ENCODE measurements at places on chromosomes 1 and 21.

GRCh38 chr1:63973005-63973419 lies 199.2 kb downstream of the ROR1 start:
- DNase-seq: peak; percentile 39

- DNase-seq: peak; percentile 33
These were observed 93.5 kb downstream of the TTLL7 start for GRCh38 chr1:83905315-83905907.

DNA sequence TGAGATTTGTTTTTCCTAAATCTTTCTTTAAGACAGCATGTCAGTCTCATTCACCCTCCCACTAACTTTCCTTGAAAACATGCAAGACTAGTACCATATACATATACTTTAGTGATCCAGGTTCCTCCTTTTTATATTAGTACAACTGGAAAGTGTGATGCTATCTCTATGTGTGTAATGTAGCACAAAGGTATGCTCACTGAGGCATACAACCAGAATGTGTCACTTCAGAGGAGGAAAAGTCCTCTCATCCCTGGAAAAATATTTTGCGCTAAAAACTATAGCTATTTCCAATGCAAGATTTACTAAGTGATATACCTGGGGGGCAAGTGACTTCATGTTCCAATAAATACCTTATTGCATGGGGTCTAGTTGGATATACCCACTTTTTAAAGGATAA lies 45.9 kb downstream of the BARHL2 start:
- no peak for DNase-seq

- no peak for DNase-seq
These were observed 196.3 kb upstream of the LMO4 start for GRCh38 chr1:87132284-87132870.

DNA sequence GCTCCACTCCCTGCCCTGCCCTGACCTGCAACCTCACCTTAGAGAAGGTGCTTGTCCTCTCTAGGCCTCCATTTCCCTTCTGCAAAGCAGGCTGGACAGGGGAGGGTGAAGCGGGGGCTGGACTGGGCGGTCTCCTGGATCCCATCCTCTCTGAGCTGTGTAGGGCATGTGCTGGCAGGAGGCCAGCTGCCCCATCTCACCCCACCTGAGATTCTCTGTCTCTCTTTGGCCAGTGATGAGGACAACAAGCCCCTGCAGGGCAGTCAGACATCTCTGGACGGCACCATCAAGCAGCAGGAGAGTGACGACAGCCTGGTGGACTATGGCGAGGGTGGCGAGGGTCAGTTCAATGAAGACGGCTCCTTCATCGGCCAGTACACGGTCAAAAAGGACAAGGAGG lies 26.9 kb upstream of the CNTN2 start:
- no peak for DNase-seq

GRCh38 chr1:198605406-198605805 lies 33.4 kb upstream of the PTPRC start:
- no peak for DNase-seq

- DNase-seq: no peak
These were observed 52.4 kb upstream of the LRP8 start for GRCh38 chr1:53380296-53380695.

- no peak for DNase-seq
These were observed 12.3 kb upstream of the RIMKLA start for GRCh38 chr1:42368096-42368795.

DNA sequence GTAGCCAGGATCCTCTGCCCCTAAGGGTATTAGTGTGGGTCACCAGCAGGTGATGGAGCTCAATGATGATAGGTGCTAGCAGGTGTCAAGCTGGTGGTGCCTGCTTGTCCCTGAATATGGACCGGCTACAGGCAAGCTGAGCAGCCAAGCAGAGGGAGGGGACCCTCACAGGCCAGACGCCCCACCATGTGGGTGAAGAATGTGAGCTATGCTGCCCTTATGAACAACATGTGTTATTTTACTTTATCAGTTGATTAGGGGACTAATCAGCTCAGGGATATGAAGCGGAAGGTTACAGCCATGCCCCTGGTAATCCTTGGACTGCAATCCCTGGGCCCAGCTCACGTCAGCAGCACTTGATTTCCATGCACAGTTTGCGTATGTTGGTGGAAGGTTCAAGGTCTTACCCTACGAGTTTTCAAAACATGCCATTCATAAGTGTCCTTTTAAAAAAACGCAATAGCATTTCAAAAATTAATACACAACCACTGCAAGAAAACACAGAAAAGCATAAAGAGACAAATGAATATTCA lies 106.0 kb downstream of the CDC7 start:
- DNase-seq: no peak

- DNase-seq: no peak
These were observed 57.8 kb upstream of the KCNJ6 start for GRCh38 chr21:37974081-37974480.

DNA sequence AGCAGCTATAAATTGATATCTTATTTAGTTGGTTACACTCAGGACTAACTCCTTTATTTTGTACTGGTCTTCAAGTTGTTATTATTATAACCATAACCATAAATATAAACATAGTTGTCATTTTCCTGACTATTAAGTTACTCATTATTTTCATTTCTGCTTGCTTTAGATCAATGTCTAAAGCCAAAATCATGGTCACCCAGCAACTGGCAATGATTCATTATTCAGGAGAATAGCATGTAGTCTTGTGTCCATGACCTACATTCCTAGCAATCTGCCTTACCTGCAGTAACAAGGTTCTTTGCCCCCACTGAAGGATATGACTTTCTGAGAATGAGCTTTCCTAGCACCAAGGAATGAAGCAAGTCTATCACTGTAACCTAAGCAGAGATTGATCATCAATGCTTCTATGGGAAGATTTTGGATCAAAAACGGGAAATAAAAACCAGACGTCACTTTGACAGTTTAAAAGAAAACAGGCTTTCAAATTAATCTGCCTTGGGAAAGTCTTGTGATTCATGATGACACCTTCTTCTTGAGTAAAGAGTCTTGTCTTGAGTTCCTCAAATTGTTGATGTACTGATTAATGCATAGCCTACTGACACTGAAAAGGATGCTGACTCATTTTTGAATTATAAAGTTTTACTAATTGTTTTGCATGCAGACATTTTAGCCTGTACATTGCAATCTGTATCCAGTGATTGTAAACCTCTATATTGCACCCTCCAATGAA lies 203.3 kb upstream of the IVNS1ABP start:
- DNase-seq: no peak

DNA sequence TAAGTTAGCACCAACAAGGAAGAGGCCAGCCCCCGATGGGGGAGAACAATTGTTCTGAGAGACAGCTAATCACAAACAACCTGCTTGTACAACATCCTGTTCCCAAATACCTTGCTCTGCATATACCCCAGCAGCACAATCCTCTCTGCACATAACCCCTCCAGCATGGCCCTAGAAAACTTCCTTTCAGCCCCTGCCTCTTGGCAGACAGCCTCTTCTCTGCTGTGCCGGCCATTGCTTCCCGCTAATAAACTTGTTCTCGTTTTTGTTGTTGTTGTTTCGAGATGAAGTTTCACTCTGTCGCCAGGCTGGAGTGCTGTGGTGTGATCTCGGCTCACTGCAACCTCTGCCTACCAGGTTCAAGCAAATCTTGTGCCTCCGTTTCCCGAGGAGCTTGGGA lies 392.7 kb downstream of the SMYD3 start:
- no peak for DNase-seq

- no peak for DNase-seq
These were observed 49.9 kb upstream of the HAO2 start for GRCh38 chr1:119318466-119319309.

GRCh38 chr1:220787069-220787619 lies 431 bp downstream of the MTARC1 start:
- no peak for DNase-seq

DNA sequence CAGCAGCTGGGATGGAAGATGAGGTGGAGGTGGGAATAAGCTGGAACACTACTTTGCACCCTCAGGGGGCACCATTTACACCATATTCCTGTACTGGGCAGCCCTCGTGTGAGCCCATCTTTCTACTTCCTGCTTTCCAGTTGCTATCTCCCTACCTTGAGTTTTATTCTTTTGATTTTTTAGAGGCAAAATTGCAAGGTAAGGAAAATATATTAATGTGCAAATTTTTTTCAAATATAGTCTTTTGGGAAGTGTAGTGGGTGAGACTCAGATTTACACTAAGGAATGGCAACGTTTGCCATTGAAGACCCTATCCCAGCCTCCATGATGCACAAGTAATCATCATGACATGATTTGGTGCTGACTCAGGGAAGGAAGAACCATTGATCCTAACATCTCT lies 31.1 kb upstream of the DUSP23 start:
- no peak for DNase-seq

GRCh38 chr1:150194381-150195031 lies 41.4 kb downstream of the ANP32E start:
- peak; percentile 21 for DNase-seq

DNA sequence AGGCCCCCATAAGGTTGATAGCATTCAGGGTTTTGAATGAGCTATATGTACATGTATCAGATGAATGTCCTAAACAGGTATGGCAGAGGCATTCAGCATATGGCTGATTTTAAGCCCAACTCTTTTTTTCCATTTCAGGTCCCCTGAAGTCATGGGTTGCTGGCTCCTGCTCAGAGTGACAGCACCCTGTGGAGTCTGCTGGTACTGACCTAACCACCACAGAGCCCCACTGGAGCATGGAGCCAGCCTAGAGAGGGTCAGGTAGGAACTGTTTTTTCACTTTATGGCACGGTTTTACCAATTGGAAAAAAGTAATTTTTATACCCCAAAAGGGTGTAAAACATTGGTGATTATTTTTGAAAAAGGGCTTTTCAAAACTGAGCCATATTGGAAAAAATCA lies 82.5 kb upstream of the MPC2 start:
- DNase-seq: no peak

DNA sequence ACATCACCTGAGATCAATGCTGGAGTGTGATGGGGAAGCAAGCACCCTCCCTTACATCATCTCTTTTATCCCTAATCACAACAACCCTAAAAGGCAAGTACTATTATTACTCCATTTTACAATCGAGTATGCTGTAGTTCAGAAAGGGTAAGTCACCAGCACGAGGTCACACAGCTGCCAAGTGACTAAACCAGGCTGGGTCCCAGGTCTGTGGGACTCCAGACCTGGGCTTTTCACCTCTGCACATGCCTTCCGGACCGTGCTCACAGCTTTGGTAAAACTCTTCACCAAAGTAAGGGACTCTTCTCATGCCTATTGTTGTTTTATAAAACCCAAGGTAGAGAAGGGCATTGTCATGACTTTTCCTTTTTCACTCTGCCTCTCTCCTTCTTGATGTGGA lies 130.9 kb downstream of the DMRTB1 start:
- DNase-seq: no peak

DNA sequence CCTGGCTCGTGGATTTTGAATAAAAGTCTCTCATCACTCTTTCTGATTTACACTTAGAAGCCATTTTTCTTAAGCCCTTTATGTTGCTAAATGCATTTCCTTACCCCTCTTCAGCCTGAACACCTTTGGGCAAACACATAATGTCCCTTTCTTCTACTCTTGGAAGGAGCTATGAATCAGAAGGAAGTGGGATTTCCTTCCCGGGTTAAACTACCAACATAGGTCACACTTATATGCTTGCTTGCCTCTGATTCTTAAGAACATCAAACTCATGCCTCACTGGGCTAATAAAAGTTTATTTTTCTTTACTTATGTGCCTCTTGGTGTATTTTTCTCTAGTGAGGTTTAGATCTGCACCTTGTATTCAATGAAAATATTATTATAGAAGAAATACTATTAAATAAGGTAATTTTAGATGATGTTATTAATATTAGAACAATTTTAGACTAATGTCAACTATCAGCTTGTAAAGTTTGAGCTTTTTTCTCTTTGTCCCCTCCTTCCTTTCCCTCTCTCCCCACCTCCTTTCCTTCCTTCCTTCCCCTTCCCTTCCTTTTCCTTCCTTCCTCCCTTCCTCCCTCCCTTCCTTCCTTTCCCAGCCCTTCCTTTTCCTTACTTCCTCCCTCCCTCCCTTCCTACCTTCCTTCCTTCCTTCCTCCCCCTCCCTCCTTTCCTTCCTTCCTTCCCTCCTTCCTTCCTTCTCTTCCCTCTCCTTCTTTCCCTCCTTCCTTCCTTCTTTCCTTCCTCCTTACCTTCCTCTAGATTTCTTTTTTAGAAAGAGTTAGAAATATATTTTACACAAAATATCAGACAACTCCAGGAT lies 66.5 kb upstream of the KCNJ6 start:
- no peak for DNase-seq

- DNase-seq: peak; percentile 84
These were observed 77.8 kb downstream of the ALPL start for GRCh38 chr1:21586846-21587601.

DNA sequence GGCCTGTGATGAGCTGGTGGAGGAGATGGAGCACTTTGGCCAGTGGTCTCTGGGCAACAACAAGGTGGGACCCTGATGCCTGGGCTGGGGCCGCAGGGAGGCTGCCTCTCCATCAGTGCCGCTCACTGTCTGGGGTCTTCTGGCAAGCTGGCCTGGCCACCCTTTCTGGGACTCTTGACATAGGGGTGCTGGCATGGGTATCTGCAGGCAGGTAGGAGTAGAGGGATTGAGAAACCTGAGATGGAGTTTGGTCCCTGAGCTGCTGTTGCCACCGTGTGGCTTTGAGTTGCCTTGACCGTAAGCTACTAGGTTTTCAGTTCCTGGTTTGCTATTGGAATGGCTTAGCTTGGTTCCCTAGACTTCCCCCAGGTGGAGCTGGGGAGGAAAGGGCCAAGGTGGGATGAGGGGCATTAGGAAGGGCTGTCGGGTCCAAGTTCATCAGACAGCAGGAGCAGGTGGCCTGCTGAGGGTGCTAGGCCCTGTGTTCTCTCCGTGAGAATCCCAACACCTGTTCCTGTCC lies 13.2 kb upstream of the MFN2 start:
- peak; percentile 34 for DNase-seq

DNA sequence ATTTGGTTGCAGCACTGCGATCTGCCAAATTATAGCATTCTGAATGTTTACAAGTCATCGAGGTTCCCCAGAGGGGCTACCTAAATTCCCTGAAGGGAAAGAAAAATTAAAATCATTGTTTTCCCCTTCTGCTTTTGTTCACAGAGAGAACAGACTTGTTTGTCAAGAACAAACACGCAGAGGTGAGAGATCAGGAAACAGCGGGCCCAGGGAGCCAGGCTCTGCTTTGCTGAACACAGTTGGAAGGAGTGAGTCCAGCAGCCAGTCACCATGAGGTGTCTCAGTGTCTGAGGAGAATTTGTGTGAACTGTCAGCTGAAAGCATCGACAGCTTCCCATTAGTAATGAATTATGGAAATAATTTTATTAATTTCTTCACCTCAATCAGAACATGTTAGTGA lies 52.5 kb downstream of the RWDD3 start:
- DNase-seq: no peak

Measured in fibroblast of villous mesenchyme (primary cell).